ENCODE measurements at places on chromosomes 6 and 20.

DNA sequence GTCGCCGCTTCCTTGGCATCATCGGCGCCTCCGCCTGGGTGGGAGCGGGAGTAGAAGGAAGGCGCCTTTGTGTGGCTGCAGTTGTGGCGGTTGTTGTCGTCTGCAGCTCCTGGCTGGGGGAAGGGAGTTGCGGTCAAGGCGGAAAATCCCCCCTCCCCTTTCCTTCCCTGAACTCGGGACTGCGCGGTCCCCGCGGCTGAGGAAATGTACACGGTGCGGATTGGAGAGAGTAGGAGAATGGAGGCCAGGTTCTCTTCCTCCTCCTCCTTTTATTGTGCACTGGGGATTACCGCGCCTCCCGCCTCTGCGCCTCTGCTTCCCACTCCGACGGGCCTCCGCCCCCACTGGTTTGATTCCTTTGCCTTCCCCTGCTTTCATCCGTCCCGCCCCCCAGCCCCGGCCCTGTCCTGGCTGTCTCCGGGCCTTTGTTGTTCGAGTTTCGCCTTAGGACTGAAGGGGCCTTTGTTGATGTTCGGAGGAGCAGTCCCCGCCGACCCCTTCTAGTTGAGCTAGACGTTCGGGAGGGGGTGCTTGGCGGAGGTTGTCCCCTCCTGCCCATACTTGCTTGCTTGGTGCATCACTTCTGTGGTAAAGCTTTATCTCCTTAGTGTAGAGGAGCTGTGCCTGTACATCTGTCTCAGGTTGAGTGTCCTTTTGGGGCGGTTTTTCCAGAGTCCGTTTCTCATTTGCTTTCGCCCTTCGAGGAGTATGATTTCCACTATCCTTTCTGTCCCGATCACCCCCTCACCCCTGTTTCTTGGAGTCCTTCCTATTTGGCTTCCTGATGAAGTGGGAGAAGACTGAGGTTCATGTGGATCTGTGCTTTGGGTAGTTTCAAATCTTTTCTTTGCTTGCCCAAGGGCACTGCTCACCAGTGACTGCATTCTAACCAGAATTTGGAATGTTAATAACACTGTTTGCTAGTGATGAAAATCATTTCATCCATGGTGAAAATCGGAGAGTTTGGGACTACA, 764 bp downstream of the ZNF292 start:
- DNase-seq = peak; percentile 66

DNA sequence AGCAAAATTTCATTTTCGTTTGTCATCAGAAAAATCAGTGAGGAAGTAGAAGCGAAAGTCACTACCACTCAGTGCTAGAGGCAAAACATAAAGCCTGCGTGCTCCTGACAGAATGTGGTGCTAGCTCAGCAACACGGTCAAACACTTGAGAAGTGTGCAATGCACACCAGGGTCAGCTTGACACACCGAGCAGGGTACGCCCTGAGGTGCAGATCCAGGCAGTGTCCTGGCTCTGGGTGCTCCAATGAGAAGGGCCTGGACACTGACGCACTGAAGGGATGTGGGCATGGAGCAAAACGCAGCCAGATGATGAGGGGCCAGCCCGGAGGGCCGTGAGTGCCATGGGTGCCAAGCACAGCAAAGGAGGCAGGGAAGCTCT, 5.9 kb downstream of the RNASET2 start:
- no peak for DNase-seq

- no peak for DNase-seq
These were observed 50.3 kb downstream of the ANKRD6 start for GRCh38 chr6:89483111-89483720.

DNA sequence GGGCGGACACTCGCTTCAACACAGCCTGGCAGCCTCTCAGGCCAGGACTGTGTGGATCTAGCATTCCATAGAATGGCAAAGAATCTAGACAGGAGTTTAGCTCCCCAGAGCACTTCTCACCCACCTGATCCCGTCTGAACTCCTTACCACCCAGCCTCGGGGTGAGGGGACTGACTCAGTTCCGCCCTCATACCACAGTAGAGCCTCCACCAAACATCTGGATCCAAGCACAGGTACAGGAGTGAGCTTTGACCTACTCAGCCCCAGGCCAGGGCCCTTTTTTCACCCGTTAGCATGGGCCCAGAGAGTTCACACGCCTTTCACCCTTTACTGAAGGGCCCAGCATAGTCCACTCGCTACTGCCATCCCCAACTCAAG, 715 bp downstream of the PSMF1 start:
- no peak for DNase-seq

- no peak for DNase-seq
These were observed 177.5 kb downstream of the TMEM242 start for GRCh38 chr6:157145656-157146285.
